ENCODE measurements at places on chromosomes 6 and 20.

GRCh38 chr20:19713822-19714578 lies 44.1 kb upstream of the RIN2 start:
- DNase-seq = no peak

- DNase-seq = no peak
These were observed 52.9 kb downstream of the EPHA7 start for GRCh38 chr6:93366506-93366905.

GRCh38 chr6:1389369-1390132 lies at the start of gene FOXF2:
TSS of gene FOXF2 (plus strand) at chr6:1389576. CDS start at chr6:1389948, 372 bp downstream.
- no peak for DNase-seq

- DNase-seq = no peak
These were observed 96.2 kb downstream of the SMAP1 start for GRCh38 chr6:70763754-70764510.

GRCh38 chr6:1634081-1634480 lies 24.4 kb downstream of the FOXC1 start:
- no peak for DNase-seq

Measured in activated CD8-positive, alpha-beta T cell treated with anti-CD3 and anti-CD28 coated beads, Interleukin-2, amount 10 ng/mL, durations not matched to agents 7 days and 5 days (primary cell).